ENCODE measurements at places on chromosomes 3 and 15. TPM values are rescaled to one million over a fixed set of nuclear protein-coding genes. Genes with fewer than 3 reads are reported as not detected.

The TLR9 gene
- total RNA-seq, result not detected

The FILIP1L gene
- 7.4 TPM for total RNA-seq

The SEMA6D gene
- 0.35 TPM for total RNA-seq

The PRSS50 gene
- under 0.01 TPM for total RNA-seq

The ACAN gene
- not detected for total RNA-seq

GRCh38 chr3:188309437-188310269 is 155.7 kb downstream of the LPP start:
- DNase-seq, result no peak

DNA sequence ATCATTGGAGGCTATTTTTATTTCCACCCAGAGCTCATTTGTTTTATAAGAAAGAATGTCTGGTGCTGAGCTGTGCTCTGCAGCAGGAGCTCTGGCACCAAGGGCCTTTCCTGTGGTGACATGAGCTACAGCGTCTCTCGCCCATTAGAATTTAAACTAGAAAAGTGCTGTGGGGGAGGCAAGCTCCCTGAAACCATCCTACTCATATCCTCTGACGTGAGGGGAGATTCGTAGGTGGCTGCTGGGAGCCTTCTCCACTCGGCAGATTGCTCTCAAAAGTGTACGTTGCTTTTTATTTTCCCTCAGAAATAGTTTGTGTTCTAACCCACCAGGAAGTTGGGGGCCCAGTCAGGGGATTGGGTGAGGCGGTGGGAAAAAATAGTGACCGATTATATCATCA is 76.3 kb upstream of the ARHGEF3 start:
- no peak for DNase-seq

GRCh38 chr3:66428733-66429132 is 72.1 kb downstream of the LRIG1 start:
- peak; percentile 93 for DNase-seq

DNA sequence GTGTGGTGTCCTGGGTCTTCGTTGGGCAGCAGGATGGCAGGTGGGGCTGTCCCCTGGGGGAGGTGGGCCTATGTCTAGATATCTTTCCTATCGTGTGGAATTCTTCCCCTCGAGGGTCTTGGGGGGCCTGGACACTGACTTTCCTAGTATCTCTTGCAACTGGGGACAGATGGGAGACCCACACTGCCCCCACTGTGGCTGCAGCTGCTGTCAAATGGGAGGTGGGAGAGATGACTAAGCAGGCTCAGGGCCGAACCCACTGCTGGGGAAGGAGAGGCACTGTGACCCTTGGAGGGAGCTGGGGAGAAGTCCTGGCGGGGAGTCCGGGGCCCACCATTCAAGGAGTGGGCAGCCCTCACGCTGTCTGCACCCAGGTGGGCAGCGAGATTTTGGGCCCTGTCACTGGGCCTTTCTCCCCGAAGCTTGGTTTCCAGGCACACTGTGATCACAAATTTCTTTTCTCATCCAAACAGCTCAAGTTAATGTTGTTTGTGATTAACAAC is 2.9 kb upstream of the FBLN2 start:
- DNase-seq, result no peak
